ENCODE measurements at places on chromosomes 5 and 9.
A peak's percentile ranks its signal among the peaks of the same experiment; 100 is the strongest.

DNA sequence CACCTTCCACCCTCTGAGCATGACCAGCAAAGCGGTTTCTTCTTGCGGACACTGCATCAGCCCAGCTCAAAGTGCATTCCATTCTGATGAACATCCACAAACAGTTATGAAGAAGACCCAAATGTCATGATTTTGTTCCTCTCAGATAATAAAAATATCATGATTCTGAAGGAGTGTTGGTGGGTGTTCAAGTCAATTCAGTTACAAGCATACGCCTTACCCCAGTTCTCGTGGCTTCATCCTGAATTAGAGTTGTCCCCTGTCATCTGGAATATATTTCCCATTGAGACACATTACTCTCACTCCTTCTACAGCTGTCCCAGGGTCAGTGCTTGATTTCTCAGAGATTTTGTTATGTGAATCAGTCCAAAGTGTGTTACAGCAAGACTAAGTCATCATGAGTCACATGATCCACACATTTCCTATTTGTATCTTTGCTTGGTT is 325.4 kb downstream of the RFX3 start:
- no peaks in the 10 kb centered on the region for H3K27me3 ChIP-seq
- no peaks in the 10 kb centered on the region for H3K36me3 ChIP-seq
- H3K4me1 ChIP-seq, result no peaks in the 10 kb centered on the region

GRCh38 chr5:93601071-93601801 is 18.2 kb downstream of the NR2F1 start:
- H3K4me3 ChIP-seq, result peak overlapping the region; percentile 39
- no peaks in the 10 kb centered on the region for H3K4me1 ChIP-seq
- peaks cover 27% of the 10 kb centered on the region for H3K27me3 ChIP-seq
- H3K27ac ChIP-seq, result peak overlapping the region; percentile 83

GRCh38 chr9:3409453-3409852 is 116.3 kb downstream of the RFX3 start:
- H3K4me3 ChIP-seq, result no peak overlapping the region
- no peaks in the 10 kb centered on the region for H3K27me3 ChIP-seq
- H3K36me3 ChIP-seq, result no peaks in the 10 kb centered on the region
- no peak for DNase-seq
- no peak overlapping the region for H3K27ac ChIP-seq

DNA sequence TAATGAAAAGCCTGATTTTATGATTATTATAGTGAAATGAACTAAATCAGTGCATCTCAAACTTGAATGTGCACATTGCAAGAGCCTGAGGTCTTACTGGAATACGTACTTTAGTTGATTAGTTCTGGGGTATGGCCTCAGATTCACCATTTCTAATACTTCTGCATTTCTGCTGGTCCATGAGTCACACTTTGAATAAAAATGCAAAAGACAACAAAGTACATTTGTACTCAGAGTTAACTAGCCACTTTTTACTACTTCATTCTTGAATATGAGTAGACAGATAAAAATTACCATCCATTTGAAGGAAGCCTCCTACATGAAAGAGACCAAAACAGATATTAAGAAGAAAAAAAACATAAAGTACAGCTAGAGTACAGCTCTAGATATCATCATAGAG is 27.1 kb upstream of the PRR16 start:
- H3K4me1 ChIP-seq, result no peaks in the 10 kb centered on the region
- no peak overlapping the region for H3K27ac ChIP-seq
- no peak for DNase-seq
- H3K27me3 ChIP-seq, result no peaks in the 10 kb centered on the region
- no peak overlapping the region for H3K4me3 ChIP-seq

GRCh38 chr5:150624334-150625163 is 15.9 kb upstream of the SYNPO start:
- H3K27ac ChIP-seq, result peak overlapping the region; percentile 98
- no peaks in the 10 kb centered on the region for H3K36me3 ChIP-seq
- no peak for DNase-seq

- no peaks in the 10 kb centered on the region for H3K4me1 ChIP-seq
- DNase-seq, result peak; percentile 98
- H3K4me3 ChIP-seq, result no peak overlapping the region
- H3K27ac ChIP-seq, result no peak overlapping the region
- no peaks in the 10 kb centered on the region for H3K36me3 ChIP-seq
These were observed 89.9 kb upstream of the CLINT1 start for GRCh38 chr5:157948738-157949410.

GRCh38 chr5:130189961-130190360 is 285.7 kb downstream of the CHSY3 start:
- H3K27me3 ChIP-seq, result no peaks in the 10 kb centered on the region
- no peak overlapping the region for H3K27ac ChIP-seq
- no peak for DNase-seq
- peaks cover under 1% of the 10 kb centered on the region for H3K36me3 ChIP-seq
- H3K4me3 ChIP-seq, result no peak overlapping the region

DNA sequence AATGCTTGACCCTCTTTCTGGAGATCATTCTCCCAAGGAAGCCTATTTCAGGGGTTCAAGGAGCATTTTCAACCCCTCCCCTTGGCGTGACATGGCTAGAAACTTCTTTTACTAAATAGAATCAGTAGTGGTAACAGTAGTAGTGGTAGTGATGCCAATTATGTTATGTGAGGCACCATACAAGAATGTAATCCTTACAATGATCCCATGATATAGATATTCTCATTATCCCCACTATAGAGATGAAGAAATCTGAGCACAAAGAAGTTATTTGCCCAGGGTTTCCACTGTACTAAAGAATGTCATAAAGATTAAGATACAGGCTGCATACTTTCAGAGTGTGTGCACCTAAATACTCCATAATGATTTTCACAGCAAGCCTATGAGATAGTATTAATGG is 155.4 kb upstream of the CLINT1 start:
- H3K4me1 ChIP-seq, result no peaks in the 10 kb centered on the region
- no peak overlapping the region for H3K27ac ChIP-seq
- H3K4me3 ChIP-seq, result no peak overlapping the region
- DNase-seq, result no peak

DNA sequence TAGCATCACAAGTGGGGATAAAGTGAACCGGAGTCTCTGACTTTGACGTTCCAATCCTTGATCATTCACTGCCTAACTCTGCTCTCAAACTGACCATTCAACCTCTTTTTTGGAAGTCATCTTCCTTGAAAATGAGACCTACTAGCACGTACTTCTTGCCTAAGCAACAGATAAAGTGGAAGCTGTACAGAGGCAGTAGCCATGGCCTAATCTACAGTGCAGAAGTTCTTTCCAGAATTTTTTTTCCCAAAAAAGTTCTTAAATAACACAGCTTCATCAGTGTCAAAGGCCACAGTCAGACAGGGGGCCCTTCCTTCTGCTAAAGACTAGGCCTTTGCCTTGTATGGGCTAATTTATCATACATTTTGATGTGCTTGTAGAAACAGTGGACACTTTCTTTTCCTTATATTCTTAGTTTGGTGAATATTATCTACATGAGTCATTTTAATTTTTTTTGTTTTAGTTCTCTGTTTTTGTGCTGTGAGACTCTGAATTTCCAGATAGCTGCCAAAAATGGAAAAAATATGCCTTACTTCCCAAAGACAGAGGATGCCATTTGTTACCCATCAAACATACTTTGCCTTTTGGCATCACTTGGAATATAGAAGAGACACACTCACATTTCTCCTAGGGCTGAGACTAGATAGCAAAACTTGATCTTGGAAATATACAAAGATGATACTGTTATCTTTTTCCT is 96.3 kb upstream of the VCAN start:
- no peaks in the 10 kb centered on the region for H3K36me3 ChIP-seq
- no peak overlapping the region for H3K4me3 ChIP-seq
- no peak overlapping the region for H3K27ac ChIP-seq
- H3K27me3 ChIP-seq, result no peaks in the 10 kb centered on the region
- no peaks in the 10 kb centered on the region for H3K4me1 ChIP-seq

DNA sequence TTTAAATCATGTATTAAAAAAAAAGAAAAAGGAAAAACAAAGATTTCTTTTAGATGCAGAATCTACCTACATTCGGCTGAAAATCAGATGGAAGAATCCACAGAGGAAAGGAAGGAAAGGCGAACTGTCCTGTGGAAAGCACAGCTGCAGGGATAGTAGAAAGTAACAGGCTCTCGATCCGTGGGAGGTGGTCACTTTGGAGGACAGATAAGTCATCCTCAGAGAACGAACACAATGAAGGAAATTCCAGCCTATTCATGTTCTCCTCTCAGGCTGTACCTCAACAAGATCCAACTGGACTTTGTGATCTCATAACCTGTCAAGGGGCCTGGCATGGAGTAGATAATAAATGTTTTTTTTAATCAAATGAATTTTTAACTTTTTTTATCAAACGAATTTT is 72.8 kb downstream of the NR6A1 start:
- DNase-seq, result no peak
- H3K36me3 ChIP-seq, result no peaks in the 10 kb centered on the region
- peaks cover 23% of the 10 kb centered on the region for H3K4me1 ChIP-seq
- H3K27ac ChIP-seq, result no peak overlapping the region

DNA sequence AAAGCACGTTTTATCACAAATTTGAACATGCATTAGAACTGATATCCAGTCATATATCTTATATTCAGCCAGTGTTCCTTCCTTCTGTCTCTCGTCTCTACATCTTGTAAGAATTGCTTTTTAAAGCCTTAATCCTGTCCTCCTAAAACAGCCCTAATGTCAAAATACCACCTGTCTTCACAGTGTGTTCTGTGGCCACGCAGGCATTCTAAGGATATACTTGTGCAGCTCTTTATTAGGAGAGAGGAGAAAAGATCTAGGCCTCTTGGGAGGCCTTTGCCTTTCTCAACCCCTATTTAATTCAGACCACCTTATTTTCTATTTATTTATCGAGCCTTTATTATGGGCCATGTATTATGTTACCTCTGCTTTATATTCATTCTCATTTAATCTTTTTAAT is 78.3 kb downstream of the MAN2A1 start:
- H3K27me3 ChIP-seq, result no peaks in the 10 kb centered on the region
- H3K4me1 ChIP-seq, result no peaks in the 10 kb centered on the region
- no peaks in the 10 kb centered on the region for H3K36me3 ChIP-seq
- H3K4me3 ChIP-seq, result no peak overlapping the region
- no peak for DNase-seq

GRCh38 chr5:16934123-16934522 is 2.0 kb downstream of the MYO10 start:
- H3K27me3 ChIP-seq, result no peaks in the 10 kb centered on the region
- H3K4me1 ChIP-seq, result no peaks in the 10 kb centered on the region
- H3K27ac ChIP-seq, result no peak overlapping the region
- H3K36me3 ChIP-seq, result no peaks in the 10 kb centered on the region
- peak overlapping the region; percentile 17 for H3K4me3 ChIP-seq
- no peak for DNase-seq

- no peaks in the 10 kb centered on the region for H3K27me3 ChIP-seq
- DNase-seq, result no peak
- no peaks in the 10 kb centered on the region for H3K4me1 ChIP-seq
- H3K27ac ChIP-seq, result no peak overlapping the region
These were observed 1977.7 kb upstream of the CDH9 start for GRCh38 chr5:29016067-29016466.

DNA sequence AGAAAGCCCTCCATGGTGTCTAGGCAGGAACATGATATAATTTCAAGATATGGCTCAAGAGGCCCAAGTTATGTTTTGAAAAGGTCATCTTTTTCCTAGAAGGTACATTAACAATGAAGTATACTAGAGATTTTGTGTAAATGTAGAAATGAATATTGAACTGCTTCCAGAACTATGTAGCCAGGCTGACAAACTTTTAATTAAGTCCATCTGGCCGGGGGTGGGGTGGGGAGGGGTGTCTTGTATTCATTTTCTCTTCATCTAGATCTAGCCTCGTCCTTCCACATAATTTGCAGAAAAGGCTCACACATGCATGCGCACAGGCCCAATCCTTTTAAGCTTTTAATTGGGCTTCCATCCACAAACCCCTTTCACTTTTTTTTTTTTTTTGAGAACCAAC is 323.3 kb downstream of the ARL15 start:
- DNase-seq, result no peak
- H3K27ac ChIP-seq, result no peak overlapping the region
- H3K36me3 ChIP-seq, result no peaks in the 10 kb centered on the region
- H3K4me3 ChIP-seq, result no peak overlapping the region

DNA sequence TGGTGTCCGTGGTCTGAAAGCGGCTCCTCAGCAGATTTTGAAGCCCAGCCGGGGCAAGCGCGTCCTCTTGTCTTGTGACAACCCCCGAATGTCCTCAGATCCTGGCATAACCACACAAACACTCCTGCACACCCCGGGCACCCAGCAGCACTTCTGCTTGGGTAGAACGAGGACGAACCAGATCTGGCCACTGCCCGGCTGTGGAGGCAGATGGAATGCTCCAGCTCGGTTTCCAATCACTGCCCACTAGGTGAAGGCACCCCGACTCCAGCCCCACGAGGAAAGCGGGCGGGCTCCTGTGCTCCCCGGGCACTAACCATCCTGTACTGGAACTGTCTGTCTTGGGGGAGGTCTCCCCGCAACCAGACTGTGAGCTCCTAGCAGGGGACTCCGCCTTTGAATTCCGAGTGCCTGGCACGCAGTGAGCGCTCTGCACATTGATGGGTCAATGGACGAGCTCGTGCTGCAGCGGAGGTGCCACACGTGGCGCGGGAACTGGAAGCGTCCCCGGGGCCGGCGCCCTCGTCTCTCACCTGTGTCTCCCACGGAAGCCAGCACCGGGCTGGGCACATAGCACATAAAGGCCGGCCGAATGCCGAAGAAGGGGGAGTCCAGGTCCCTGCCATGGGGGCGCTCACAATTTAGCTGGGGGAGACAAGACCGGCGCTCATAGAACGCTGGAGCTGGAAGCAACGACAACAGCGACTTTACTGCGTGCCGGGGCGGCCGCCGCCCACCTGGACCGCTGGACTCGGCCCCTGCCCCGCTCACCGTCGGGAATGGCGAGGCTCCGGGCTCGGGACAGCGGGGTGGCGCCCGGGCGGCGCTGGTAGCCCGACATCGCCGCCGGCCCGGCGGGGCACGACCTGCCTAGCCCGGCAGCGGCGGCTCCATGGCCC is 608 bp downstream of the ENTR1 start:
- H3K36me3 ChIP-seq, result peaks cover 8% of the 10 kb centered on the region
- H3K4me1 ChIP-seq, result peaks cover 42% of the 10 kb centered on the region
- peak overlapping the region; percentile 93 for H3K27ac ChIP-seq
- H3K4me3 ChIP-seq, result peak overlapping the region; percentile 82

- DNase-seq, result no peak
- no peaks in the 10 kb centered on the region for H3K27me3 ChIP-seq
- H3K36me3 ChIP-seq, result no peaks in the 10 kb centered on the region
- H3K4me1 ChIP-seq, result no peaks in the 10 kb centered on the region
These were observed 27.3 kb upstream of the FER start for GRCh38 chr5:108720391-108720790.

- no peak for DNase-seq
- no peaks in the 10 kb centered on the region for H3K27me3 ChIP-seq
- H3K4me3 ChIP-seq, result no peak overlapping the region
- no peak overlapping the region for H3K27ac ChIP-seq
- H3K4me1 ChIP-seq, result peaks cover 4% of the 10 kb centered on the region
These were observed 5.1 kb downstream of the CAMK4 start for GRCh38 chr5:111229221-111229835.

DNA sequence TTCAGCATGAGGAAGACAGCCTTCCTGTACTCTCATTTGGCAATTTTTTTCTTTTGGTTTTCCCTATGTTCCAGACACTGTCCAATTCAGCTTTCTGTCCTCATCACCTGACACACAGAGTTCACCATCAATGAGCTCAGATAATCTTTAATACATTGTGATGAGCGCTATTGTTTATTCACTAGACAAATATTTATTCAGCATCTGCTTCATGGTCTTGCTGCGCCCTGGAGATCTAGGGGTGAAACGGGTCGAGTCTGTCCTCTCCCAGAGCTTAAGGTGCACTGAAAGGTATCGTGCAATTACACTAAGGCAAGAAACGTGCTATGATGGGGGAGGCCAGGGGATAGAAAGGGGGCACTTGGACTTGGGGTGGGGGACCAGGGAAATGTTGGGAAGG is 281.6 kb downstream of the ZSWIM6 start:
- DNase-seq, result no peak
- H3K36me3 ChIP-seq, result no peaks in the 10 kb centered on the region
- no peaks in the 10 kb centered on the region for H3K27me3 ChIP-seq
- no peak overlapping the region for H3K4me3 ChIP-seq

All from tibial nerve (tissue), 4 donors.